ENCODE measurements at places on chromosomes 4 and X. TPM values are rescaled to one million over a fixed set of nuclear protein-coding genes. Genes with fewer than 3 reads are reported as not detected.

DNA sequence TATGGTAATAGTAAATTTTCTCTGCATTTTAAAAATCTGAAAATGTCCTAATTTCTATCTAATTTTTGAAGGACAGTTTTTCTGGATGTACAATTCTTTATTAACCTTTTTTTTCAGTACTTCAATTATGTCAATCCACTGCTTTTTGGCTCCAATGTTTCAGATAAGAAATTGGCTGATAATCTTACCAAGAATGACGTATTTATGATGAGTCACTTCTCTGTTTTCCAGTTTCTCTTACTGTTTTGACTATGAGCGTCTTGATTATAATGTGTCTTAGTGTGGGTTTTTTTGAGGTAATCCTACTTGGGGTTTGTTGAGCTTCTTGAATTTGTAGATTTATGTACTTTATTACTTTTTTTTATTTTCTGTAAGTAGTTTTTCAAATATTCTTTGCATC, 47.2 kb downstream of the UGT2B11 start:
- DNase-seq = no peak

GRCh38 chr4:184722798-184723197, 11.1 kb downstream of the CENPU start:
- DNase-seq = no peak

- no peak for DNase-seq
Measured at GRCh38 chr4:56224641-56225040, 162.7 kb downstream of the AASDH start.

DNA sequence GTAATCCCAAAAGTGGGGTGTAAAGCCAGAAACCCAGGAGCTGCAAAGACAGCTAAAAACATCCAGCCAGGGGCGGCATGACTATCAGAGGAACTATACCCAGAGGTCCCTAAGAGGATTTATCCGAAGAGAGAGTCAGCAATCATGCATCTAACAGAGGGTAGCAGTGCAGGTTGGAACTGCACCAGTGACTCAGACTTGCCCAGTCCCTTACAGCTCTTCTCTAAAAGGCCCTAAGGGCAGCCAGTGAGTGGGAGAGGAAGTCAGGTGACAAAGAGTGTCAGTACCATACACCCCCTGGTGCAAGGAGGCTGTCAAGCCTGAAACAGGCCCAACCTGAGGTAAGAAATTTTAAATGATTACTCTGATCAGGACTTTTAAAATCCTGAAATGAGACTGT, 88.1 kb downstream of the CAMK2D start:
- no peak for DNase-seq

DNA sequence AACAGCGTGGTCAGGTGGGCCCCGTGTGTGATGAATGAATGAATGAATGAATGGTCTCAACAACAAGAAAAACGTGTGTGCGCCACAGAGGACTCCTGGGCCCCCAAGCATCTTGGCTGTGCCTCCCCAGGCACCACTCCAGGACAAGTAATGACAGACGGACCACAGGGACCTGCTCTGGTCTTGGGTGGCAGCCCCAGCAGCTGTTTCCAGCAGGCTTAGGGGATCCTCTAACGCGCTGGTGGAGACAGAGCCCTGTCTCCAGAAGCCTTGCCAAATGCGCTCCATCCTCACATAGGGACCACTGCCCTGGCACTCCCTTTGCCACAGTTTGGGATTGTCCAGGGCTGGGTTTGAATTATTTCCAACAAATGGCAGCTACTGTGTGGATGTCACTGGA, 39.1 kb downstream of the PSAPL1 start:
- no peak for DNase-seq

GRCh38 chr4:47274901-47275300, 188.6 kb downstream of the COMMD8 start:
- no peak for DNase-seq

The LEF1 gene
- total RNA-seq = not detected

The UGT2B10 gene
- total RNA-seq = not detected

The CCDC110 gene
- total RNA-seq = 0.44 TPM

The RHOXF2B gene
- not detected for total RNA-seq
